HL-60 (cell line): ENCODE measurements at places on chromosomes 3 and 15.

GRCh38 chr3:8328967-8329366 is 172.7 kb upstream of the LMCD1 start:
- DNase-seq = no peak

DNA sequence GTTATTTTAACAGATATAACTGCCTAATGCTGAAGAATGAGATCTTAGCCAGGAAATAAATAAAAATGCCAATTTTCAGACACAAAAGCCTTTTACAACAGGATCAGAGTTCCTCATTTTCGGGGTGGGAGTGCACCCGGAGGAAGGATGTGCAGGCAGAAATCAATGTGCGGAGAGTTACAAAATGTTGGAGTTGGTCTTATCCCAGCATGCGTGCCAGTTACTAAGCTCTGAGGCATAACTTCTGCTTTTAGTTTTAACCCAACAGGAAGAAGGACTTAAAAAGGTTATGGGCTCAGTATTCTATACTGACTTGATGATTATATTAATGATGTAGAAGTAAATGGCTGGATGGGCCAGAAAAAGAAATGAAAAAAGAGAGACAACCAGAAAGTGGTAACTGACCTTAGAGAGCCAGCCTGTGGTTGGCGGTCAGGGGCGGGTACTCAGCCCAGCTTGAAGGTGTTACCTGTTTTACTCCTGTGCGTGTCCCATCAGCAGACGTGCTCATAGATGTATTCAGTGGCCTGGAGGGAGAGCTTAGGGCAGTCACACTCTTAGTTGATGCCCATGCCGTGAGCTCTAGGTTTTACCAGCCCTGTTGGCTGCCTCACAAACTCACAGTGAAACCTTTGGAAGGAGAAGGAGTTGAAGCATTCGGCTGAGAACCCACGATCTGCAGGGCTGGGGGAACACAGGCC is 164.7 kb downstream of the SV2B start:
- peak; percentile 91 for DNase-seq

- DNase-seq = no peak
Measured at GRCh38 chr3:102189541-102189940, 245.3 kb upstream of the ZPLD1 start.

DNA sequence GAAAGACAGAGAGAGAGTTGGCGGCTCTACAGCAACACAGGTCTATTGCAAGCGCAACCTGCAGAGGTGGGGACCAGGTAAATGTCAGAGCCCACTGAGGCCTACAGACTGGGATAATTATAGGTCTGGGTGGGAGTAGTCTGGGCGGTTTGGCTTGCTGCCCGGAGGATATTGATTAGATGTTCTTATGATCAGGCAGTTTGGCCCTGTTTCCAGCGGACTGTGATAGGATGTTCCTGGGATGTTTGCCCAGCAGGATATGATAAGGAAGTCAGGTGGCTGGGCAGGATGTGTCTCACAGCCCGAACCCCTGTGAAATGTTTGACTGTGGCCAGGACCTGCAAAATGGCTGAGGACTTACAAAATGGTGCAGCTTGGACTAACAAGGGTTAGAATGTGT is 364.9 kb downstream of the NAALADL2 start:
- DNase-seq = no peak

- peak; percentile 44 for DNase-seq
Measured at GRCh38 chr15:65824031-65824743, 32.1 kb upstream of the DENND4A start.

DNA sequence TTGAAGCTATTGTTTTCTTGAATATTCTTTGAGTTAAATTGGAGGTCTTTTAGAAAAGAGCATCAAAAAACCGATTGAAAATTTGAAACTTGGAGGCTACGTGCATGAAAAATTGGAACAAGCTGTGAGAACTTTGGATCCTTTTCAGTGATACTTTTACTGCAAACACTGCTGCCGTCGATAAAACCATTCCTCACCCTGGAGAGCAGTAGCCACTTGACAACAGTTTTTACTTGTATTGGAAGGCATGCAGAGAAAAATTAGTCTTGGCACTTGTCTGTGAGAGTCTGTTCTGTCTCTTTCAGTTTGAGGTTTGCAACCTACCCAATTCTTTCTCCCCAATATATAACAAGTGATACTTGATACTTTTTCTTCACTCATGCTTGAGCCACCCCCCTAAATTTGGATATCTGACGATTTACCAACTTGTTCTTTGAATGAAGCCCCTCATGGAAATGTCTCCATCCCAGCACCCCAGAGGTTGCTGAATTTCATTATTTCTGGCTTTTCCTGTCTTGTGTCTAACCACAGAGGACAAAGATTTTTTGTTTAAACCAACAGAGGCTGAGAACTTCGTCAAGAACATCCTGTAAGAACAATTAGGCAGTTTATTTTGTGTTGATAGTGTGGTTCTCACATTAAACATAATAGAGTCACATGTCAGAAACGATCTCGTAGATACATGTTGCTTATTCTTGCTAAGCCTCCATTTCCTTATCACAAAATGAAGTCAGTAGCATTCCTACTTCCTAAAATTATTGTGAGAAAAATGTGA is 307.3 kb upstream of the PLSCR5 start:
- DNase-seq = no peak

GRCh38 chr3:129992781-129993180 is 18.3 kb downstream of the TRH start:
- DNase-seq = no peak

- DNase-seq = no peak
Measured at GRCh38 chr3:94246171-94246570, 183.3 kb downstream of the NSUN3 start.

DNA sequence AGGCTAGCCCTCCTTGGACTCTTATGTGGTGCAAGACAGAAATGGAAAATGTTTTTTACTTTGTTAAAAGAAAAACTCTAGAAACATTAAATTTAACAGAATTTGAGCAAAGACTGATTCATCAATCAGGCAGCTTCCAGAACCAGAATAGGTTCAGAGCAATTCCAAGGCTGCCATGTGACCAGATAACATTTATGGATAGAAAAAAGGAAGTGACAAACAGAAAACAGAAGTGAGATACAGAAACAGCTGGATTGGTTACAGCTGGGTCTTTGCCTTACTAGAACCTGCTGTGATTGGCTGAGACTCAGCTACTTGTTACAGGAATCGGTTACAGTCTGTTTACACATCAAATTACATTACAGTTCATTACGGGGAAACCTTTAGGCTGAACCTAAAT is 22.5 kb upstream of the OTOL1 start:
- peak; percentile 10 for DNase-seq

DNA sequence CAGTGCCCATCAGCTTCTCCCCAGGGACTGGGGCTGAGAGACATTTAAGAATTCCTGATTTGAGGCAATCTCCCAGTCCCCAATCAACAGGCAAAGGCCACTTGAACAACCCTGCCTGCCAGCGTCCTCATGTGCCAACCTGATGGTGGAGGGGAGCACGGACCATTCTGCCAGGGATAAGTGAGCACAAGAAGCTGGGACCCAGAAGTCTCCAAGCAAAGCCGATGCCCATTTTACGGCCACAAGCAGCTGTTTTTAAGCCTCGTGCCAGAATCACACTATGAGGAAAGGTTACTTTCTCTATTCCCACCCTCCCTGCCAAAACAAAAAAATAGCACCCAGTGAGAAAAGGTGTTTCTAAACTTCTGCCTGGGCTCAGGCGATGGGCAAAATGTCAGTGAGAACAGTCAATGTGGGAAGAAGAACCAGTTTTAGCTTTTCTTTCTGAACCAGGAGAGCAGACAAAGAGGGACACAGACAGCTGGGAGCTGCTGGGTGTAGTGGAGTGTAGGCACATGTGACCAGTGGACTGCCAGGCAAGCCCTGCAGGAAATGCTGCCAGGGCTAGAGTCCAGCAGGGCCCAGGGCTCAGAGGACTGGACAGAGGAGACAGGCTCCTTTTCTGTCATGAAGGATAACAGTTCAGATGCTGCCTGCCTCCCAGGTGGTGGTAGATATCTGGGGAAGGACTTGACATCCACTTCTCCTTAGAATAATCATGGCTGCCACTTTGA is 57.7 kb downstream of the ATP2B2 start:
- DNase-seq = no peak

- DNase-seq = no peak
Measured at GRCh38 chr3:197953881-197954280, 3.9 kb downstream of the RPL35A start.

- no peak for DNase-seq
Measured at GRCh38 chr3:113628788-113629187, 67.7 kb downstream of the USF3 start.

DNA sequence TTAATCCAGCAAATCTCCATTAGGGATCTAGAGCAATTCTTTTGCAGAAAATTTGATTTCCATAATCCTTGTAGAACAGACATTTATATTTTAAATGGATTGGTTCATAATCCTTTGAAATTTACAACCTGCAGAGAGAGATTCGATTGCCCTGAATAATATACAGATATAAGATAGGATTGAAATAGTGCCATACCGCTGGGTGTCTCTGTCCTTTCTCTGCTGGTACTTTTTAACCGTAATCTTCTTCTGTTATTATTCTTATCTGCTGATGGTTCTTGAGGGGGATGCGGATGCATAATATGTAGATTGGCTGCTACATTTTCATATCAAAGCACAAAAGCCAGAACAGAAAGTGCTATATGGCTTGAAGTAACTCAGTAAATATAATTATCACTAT is 182.2 kb downstream of the CFAP20DC start:
- DNase-seq = no peak

DNA sequence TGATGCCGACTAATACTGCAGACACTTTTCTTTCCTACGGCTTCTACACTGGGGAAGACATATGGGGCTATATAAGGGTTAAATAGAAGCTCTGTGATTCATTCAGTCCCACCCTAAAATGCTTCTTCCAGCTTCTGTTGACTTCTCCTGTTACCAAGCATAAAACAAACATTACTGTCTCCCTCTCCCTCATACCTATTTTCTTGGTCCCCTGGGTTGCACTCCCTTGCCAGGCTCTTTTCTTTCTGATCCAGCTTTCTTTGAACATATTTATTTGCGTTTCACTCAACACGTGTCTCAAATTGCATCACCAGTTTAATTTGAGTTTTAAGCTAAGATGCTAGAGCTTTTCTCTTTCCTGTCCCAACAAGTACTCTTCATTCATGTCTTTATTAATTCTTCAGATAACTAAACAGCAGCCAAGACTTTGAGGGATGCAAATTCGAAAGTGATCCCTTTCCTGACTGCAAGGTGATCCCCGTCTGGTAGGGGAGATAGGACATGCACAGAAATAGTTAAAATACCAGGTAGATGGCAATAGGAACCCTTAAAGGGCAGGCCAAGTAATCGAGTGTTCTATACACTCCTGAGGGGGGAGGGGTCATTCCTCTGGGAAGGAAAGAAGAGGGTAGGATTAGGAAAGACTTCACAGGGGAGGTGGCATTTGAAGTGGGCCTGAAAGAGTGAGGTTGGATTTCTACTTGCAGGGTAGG is 198.6 kb upstream of the BCL6 start:
- DNase-seq = no peak

DNA sequence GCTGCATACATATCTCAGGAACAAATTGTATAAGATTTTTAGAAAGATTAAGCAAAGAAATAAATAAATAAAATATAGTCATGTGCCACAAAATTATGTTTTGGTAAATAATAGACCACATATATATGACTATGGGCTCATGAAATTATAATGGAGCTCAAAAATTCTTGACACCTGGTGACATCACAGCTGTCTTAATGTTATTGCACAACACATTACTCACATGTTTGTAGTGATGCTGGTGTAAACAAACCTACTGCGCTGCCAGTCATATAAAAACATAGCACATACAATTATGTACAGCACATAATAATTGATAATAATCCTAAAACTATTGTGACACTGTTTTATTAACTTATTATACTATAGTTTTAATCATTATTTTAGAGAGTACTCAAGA is 1159.1 kb downstream of the SI start:
- DNase-seq = no peak

- peak; percentile 53 for DNase-seq
Measured at GRCh38 chr15:85475317-85475701, 94.9 kb downstream of the AKAP13 start.

- DNase-seq = no peak
Measured at GRCh38 chr15:52256930-52257733, 38.5 kb downstream of the MYO5C start.
